ENCODE measurements at places on chromosomes 11 and 22.
A peak's percentile ranks its signal among the peaks of the same experiment; 100 is the strongest.

DNA sequence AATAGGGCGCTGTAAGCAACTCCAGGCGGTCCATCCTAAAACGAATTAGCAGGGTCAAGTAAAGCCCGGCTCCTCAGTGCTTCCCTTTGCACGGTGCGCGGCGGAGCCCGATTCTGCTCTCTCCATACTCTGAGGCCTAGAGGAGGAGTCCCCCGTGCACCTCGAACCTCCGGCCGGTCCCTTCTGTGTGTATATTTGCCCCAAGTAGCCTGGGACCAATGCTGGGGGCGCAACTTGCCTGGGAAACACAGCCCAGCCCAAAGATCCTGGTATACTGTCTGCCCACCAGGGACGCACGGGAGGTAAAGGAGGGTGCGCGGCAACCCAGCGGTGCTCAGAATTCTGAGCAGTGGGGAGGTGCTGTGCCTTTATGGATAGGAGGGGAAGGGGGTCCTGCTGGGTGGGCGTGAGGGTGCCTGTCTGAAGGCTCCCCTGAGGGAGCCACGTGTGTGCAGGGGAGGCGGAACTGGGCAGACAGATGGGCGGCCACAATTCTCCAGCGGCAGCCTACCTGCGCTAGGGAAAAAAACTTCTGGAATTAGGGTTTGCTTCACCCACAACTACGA lies 4.8 kb upstream of the TBX1 start:
- DNase-seq: no peak

GRCh38 chr22:31345331-31346254 lies 553 bp downstream of the PATZ1 start:
- peak; percentile 81 for DNase-seq

DNA sequence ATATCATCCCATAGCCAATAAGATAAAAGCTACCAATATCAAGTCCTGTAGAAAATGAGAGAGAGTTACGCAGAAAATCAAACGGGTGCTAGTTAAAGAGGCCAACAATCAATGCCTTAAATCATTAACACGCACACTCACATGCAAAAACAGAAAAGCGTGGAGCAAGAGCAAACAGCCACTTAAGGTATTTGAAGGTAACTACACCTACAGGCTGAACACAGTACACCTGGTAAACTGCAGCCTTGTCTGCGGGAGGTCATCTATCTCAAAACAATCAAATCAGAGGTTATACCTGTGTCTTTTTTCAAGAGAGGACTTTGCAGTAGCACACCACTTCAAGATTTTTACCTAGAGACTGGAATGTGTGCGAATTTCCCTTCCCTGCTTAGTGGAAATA lies 23.6 kb downstream of the SLC35F2 start:
- no peak for DNase-seq

DNA sequence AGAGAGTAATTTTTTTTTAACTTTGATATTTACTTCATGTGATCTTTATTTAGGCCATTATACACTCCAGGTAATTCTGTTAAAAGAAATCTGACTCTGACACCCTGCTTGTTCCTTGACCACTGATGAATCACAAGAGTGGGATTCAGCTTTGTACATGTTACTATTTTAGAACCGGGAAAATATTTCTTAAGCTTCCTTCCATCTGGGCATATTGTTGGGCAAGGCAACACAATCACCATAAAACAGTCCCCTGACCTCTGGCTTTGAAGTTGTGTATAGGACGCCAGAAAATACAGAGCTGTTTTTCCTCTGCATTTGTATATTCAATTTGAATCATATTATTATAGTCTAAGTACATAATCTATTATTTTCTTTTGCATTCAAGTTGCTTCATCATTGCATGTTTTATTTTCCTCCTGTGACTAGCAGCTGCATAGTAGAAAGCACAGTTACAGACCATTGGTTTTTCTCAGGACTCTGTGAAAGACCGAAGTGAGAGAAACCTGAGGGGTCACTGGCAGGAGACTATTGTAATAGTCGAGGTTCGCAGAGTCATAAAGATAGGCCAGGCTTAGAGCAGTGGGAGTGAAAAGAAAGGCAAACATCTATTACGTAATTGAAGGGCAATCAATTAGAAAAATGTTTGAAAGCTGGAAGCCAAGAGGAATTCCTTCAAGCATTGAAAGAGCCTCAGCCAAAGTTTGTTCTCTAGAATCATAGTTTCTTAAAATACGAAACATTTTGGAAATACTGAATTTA lies 51.8 kb upstream of the SLC36A4 start:
- no peak for DNase-seq

- no peak for DNase-seq
These were observed 35.8 kb downstream of the BTG4 start for GRCh38 chr11:111476366-111476765.

- DNase-seq: no peak
These were observed 28.4 kb downstream of the YAP1 start for GRCh38 chr11:102138670-102139069.

- no peak for DNase-seq
These were observed 3.1 kb downstream of the SHISAL1 start for GRCh38 chr22:44309647-44310046.

DNA sequence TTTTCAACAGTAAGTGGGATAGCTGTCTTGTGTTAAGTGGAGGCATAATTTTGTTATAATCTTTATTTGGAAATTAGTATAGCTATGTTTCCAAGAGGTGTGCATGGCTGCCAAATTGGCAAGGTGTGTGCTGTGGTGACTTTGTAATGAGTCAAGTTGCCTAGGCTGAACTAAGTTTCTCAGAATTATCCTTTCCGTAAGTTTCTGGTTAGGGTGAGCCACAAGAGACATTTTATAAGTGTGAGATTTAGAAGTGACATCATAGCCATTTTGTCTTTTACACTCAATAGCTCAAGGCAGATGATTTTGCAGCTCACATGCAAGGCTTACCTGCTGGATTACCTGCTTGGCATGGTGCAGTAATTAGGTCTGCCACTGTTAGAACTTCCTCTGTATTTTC lies 90.3 kb downstream of the C11orf87 start:
- DNase-seq: no peak

GRCh38 chr11:62120001-62120400 lies 3.8 kb upstream of the INCENP start:
- DNase-seq: no peak

DNA sequence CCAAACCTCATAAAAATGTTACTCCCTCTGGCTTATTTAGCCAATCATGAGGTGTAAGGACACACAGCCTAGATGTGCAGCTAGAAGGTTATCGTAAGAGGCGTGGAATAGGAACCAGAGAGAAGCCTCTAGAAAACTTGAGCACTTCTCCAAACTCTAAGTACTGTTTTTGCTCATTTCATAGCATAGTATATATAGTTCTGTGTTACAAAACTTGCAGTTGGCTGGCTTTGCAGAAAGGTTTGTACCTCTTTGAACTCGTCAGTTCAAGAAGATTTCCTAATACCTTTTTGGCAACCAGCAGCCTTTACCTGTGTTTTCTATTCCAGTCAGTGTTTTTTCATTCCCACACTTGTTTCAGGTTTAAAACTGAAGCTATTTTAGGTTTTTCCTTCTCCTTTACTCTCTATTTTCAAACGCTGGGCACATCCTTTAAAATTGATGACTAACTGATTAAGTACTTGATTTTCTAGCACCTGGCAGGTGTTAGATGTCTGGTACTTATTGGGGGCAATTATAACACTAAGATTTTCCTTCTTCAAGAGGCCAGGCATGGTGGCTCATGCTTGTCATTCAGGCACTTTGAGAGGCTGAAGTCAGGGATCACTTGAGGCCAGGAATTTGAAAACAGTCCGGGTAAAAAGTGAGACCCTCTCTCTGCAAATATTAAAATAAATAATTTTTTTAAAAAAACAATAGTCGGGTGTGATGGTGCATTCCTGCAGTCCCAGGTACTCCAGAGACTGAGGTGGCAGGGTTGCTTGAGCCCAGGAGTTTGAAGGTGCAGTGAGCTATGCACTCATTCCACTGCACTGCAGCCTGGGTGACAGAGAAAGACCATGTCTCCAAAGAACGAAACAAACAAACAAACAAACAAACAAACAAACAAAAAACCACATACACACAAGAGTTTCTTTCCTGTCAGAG lies 125.2 kb downstream of the LRRC4C start:
- no peak for DNase-seq

- DNase-seq: no peak
These were observed 946.0 kb downstream of the FAM181B start for GRCh38 chr11:81787584-81788049.

- no peak for DNase-seq
These were observed 21.9 kb downstream of the TTLL8 start for GRCh38 chr22:50035976-50036724.

- no peak for DNase-seq
These were observed 16.7 kb downstream of the TAB1 start for GRCh38 chr22:39416319-39416718.

GRCh38 chr11:31005202-31005601 lies 364.3 kb downstream of the DCDC1 start:
- no peak for DNase-seq

- DNase-seq: no peak
These were observed 75.5 kb downstream of the SCN3B start for GRCh38 chr11:123578778-123579481.

- no peak for DNase-seq
These were observed 7.1 kb downstream of the DCHS1 start for GRCh38 chr11:6648501-6648900.

DNA sequence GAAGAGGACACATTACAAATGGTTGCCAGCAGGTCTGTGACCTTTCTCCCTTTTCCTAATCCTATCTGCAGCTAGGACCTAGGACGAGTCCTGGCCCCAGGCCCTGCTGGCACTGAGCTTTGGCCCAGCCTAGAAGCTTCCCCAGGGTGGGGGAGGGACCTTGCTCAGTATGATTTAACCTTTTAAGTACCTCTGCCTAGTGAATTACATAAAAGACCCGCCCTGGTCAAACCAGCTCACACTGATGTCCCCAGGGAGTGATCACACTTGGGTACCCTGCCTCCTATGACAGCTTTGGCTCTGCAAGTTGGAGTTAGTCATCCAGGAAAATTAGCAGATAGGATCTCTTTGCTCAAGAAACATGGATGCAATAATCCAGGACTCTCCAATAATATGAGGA lies 21.9 kb downstream of the ASCC2 start:
- no peak for DNase-seq

DNA sequence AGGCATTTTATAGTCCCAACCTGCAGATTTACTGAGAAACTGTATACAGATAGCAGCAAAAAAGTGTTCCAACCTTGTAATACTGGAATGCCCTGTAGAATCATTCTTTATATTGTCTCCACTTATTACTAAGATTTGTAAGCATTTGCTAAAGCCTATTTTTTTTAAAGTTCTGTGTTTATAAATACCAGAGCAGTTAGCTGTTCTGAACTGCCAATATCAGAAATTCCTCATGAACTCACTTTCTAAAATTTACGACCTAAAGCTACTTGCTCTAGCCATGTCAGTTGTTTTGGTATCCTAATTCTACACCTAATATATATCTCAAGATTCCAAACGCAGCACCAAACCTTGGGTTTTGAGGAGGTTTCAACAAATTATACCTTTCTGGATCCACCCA lies 103.2 kb downstream of the C11orf65 start:
- DNase-seq: no peak

GRCh38 chr11:117319214-117319840 lies 3.3 kb upstream of the BACE1 start:
- no peak for DNase-seq

- DNase-seq: peak; percentile 83
These were observed 13.0 kb downstream of the EIF1AD start for GRCh38 chr11:65988791-65989592.

DNA sequence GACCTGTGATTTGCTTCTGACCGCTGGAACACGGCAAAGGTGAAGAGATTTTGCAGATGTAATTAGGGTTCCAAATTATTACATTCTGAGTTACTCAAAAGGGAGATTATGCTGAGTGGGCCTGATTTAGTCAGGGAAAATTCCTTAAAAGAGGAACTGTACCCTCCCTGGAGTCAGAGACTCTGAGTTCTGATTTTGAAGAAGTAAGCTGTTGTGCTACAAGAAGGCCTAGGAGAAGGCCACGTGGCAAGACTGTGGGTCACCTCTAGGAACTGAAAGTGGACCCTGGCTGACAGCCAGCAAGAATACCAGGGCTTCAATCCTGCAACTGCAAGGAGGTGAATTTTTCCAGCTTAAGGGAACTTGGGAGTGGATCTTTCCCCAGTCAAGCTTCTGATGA lies 45.3 kb downstream of the CHRDL2 start:
- DNase-seq: no peak

- no peak for DNase-seq
These were observed 1.6 kb upstream of the E2F8 start for GRCh38 chr11:19242179-19242932.

DNA sequence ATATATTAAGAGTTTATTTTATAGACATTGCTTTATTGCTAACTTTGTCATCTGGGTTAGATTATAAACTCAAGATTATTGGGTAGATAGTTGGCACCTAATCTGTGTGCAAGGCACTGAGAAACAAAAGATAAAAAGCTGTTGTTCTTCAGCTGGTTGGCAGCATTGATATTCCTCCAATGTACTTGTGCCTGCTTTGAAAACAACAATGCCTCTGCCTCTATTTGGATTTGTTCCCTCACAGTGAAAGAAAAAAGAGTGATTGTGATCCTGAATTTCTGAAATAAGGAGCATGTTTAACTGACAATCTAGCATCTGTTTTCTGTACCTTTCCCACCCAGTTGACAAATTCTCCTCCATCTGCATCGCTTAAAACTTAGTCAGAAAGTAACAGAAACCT lies 98.3 kb downstream of the TYR start:
- DNase-seq: no peak

DNA sequence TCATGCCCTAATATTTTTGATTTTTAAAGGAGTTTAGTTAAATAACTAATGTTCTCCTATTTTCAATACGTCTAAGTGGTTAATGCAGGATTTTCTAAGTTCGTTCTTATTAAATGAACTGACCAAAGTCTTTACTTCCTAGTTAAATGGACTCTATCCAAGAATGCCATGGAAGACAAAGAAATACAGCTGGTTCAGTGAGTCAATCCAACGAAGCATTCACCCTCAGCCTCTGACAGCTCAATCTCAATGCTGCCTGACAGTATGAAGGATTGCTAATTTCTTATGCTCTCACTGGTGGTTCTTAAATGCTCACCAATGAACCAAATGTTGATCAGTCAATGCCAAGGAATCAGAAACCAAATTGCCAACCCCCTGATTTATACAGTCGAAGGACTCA lies 219.4 kb downstream of the CADM1 start:
- no peak for DNase-seq

GRCh38 chr11:85902353-85902752 lies 47.2 kb downstream of the CCDC83 start:
- no peak for DNase-seq

DNA sequence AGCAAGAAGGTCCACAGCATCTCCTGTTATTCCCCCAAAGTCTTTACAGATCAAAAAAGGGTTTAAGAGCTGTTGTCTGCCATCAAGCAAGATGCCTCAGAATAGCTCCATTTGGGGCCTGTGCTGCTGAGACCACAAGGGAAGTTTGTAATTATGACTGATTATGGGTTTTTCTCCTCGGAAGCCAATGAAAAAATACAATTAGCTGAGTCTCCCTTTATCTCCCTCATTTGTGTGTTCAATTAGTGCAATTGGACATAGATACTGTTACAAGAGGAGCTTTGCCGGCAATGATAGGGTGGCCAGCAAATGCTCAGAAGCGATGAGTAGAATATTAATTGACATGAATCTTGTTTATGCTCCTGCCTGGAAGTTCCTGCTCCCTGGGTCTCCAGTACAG lies 83.7 kb downstream of the COMMD9 start:
- no peak for DNase-seq

GRCh38 chr22:29831958-29832357 lies 6.1 kb downstream of the ASCC2 start:
- DNase-seq: no peak

GRCh38 chr11:82899957-82900276 lies 313 bp downstream of the PRCP start:
- no peak for DNase-seq

Data from activated CD8-positive, alpha-beta memory T cell treated with anti-CD3 and anti-CD28 coated beads for 4 hours (primary cell).